ENCODE measurements at places on chromosomes 4 and X.

GRCh38 chr4:152992466-152992865 is 56.3 kb downstream of the FHDC1 start:
- no peak overlapping the region for H3K4me3 ChIP-seq
- DNase-seq, result no peak
- no peaks in the 10 kb centered on the region for H3K27me3 ChIP-seq
- no peak overlapping the region for H3K27ac ChIP-seq
- no peaks in the 10 kb centered on the region for H3K4me1 ChIP-seq

DNA sequence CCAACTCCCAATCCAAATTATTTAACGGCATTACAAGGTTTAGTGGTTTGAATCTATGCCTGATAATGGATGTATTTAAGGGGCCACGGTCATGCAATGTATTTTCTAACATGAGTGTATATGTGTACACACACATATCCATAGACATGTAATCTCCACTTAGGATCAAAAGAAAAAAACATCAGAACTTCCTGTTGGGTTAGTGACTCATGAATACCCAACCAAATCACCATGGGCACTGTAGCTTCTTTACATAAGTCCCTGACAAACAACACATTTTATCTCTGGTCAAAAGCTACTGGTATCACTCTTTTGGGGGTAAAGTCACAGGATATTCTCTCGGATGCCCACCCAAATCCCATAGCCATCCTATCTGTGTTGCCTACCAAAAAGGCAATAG is 36.5 kb upstream of the TFDP3 start:
- no peak for DNase-seq
- no peaks in the 10 kb centered on the region for H3K27me3 ChIP-seq
- peaks cover 1% of the 10 kb centered on the region for H3K4me1 ChIP-seq
- H3K36me3 ChIP-seq, result no peaks in the 10 kb centered on the region
- H3K27ac ChIP-seq, result no peak overlapping the region

DNA sequence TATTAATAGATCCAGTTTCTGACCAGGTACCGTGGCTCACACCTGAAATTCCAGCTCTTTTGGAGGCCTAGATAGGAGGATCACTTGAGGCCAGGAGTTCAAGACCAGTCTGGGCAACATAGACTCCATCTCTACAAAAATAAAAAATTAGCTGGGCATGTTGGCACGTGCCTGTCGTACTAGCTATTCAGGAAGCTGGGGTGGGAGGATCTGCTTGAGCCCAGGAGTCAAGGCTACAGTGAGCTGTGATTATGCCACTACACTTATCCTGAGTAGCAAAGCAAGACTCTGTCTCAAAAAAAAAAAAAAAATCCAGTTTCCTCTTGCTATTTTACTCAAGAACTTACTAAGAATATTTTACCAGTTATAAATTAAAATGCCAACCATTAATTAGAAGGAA is 91.7 kb downstream of the SLC10A6 start:
- H3K27ac ChIP-seq, result no peak overlapping the region
- no peaks in the 10 kb centered on the region for H3K36me3 ChIP-seq
- no peak for DNase-seq
- no peak overlapping the region for H3K4me3 ChIP-seq

- no peaks in the 10 kb centered on the region for H3K27me3 ChIP-seq
- H3K27ac ChIP-seq, result peak overlapping the region; percentile 36
- no peak overlapping the region for H3K4me3 ChIP-seq
- H3K36me3 ChIP-seq, result no peaks in the 10 kb centered on the region
Observed at GRCh38 chr4:7156761-7157488, 35.4 kb upstream of the SORCS2 start.
